ENCODE measurements at places on chromosomes 4 and X. TPM values are rescaled to one million over a fixed set of nuclear protein-coding genes. Genes with fewer than 3 reads are reported as not detected.

Gene OSTC
- total RNA-seq: 72.8 TPM

Gene ASB12
- not detected for total RNA-seq

Gene CSAG3
- not detected for total RNA-seq

Gene SPANXA1
- total RNA-seq: not detected

Gene BCLAF3
- total RNA-seq: 2.7 TPM

Gene USP26
- not detected for total RNA-seq

Gene TLR6
- total RNA-seq: 1.5 TPM

Gene TCEAL7
- 0.28 TPM for total RNA-seq
